GM23248 (cell line): ENCODE measurements at places on chromosomes 2 and 18. TPM values are rescaled to one million over a fixed set of nuclear protein-coding genes. Genes with fewer than 3 reads are reported as not detected.

The FBXO48 gene
- total RNA-seq: 0.38 and 0.65 TPM in 2 replicates

The NEU2 gene
- total RNA-seq: not detected in 2 replicates

The ASB18 gene
- not detected in 2 replicates for total RNA-seq

The TBC1D8 gene
- total RNA-seq: 2.6 and 3.4 TPM in 2 replicates

The ITGB6 gene
- total RNA-seq: not detected in 2 replicates

The MYOM1 gene
- 0.65 TPM in 1 of 2 replicates, not detected in the other for total RNA-seq

The CREG2 gene
- total RNA-seq: under 0.01 and 0.22 TPM in 2 replicates

The ADAM23 gene
- total RNA-seq: 3.5 and 4.4 TPM in 2 replicates

The SEMA4F gene
- total RNA-seq: 4.2 and 15.6 TPM in 2 replicates

DNA sequence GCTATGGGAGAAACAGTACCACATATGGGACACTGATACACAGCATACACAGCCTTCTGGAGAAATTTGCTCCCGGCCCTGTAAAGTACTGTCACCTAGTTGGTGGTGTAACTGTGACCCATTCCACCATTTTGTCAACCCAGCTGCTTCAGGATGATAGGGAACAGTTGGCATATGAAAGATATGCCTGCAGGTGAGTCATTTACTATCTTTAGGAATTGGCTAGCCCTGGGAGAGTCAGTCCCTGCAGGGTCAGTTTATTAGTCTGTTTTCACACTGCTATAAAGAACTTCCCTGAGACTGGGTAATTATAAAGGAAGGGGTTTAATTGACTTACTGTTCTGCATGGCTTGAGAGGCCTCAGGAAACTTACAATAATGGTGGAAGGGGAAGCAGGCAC lies 30.0 kb upstream of the PTPRM start:
- H3K27ac ChIP-seq: no peak overlapping the region
- H3K36me3 ChIP-seq: no peaks in the 10 kb centered on the region
- no peaks in the 10 kb centered on the region for H3K4me1 ChIP-seq

- DNase-seq: no peak
- no peak overlapping the region for H3K4me3 ChIP-seq
- no peaks in the 10 kb centered on the region for H3K27me3 ChIP-seq
- no peaks in the 10 kb centered on the region for H3K36me3 ChIP-seq
- H3K27ac ChIP-seq: no peak overlapping the region
Measured at GRCh38 chr2:96895746-96896651, 26.1 kb upstream of the SEMA4C start.

- no peak overlapping the region for H3K27ac ChIP-seq
- no peaks in the 10 kb centered on the region for H3K36me3 ChIP-seq
- DNase-seq: peak; percentile 75
- H3K4me1 ChIP-seq: no peaks in the 10 kb centered on the region
Measured at GRCh38 chr2:103161456-103162289, 399.8 kb downstream of the TMEM182 start.

DNA sequence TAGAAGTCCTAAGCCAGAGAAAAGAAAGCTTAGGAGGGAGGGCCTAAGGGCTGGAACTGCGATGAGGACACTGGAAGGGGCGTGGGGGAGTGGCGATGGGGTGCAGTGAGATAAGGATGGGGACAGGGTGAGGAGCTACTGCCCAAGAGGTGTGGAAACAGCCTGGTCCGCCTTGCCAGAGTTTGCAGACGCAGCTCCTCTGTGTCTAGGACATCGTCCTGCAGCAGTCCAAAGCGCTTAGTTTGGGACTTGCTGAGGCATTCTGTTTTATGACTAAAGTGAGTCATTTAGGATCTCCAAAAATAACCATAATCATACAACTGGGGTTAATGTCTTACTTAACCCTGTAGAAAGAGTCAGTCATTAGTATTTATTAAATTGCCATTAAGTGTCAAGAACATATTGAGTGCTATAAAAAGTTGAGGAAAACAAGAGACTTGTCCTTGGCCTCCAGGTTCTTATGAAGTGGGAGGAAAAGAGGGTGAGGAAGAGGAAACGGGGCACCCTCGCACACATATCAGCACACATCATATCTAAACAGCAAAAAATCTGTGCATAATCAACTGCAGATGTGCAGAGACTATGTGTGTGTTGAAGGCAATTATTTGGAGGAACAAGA lies 74.8 kb downstream of the CDK15 start:
- DNase-seq: peak; percentile 84
- H3K4me1 ChIP-seq: peaks cover 33% of the 10 kb centered on the region
- H3K36me3 ChIP-seq: no peaks in the 10 kb centered on the region
- H3K4me3 ChIP-seq: peak overlapping the region; percentile 45; the same call in 1 of the 2 replicates
- peaks cover 6% of the 10 kb centered on the region for H3K27me3 ChIP-seq
- H3K27ac ChIP-seq: peak overlapping the region; percentile 49

- no peaks in the 10 kb centered on the region for H3K36me3 ChIP-seq
- no peaks in the 10 kb centered on the region for H3K4me1 ChIP-seq
- no peak for DNase-seq
- peaks cover 57% of the 10 kb centered on the region for H3K27me3 ChIP-seq
- H3K27ac ChIP-seq: no peak overlapping the region
- no peak overlapping the region for H3K4me3 ChIP-seq
Measured at GRCh38 chr2:70658476-70658875, 104.8 kb upstream of the TGFA start.
